ENCODE measurements at places on chromosomes 13 and 19.

- DNase-seq: no peak
These were observed 73.6 kb downstream of the KDM4B start for GRCh38 chr19:5042556-5042955.

- DNase-seq: peak; percentile 64
These were observed 2.0 kb upstream of the ZIC2 start for GRCh38 chr13:99979453-99980200.

DNA sequence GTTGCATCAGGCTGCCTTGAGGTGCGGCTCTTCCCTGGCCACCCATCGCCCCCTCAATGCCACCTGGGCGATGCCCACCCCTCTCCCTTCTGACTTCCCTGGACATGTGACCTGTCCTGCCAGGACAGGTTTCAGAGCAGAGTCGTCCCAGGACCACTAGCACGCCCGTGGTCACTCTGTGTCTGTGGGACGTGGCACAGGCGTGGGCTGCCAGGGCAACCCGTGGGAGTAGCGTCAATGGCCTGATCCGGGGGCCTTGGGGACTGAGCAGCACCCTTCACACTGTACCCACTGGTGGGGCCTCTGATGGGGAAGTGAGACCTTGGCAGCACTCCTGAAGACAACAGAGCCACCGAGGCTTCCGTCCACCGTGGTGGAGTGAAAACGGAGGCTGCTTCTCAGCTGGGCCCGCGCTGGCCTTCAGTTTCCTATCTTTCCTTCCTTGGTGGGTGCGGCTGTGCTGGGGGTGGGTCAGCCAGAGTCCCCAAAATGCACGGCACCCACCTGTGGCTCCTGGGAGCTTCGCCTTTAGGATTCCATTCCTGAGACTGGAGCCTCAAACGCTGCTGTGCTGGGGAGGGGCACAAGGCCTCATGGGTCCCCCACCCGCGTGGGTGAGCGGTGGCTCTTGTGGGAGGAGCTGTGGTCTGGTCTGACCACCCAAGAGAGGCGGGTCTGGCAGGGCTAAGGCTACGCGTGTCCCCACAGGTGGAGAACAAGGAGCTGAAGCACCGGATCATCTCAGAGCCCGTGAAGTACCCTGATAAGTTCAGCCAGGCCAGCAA is 26.7 kb upstream of the TMEM255B start:
- no peak for DNase-seq

DNA sequence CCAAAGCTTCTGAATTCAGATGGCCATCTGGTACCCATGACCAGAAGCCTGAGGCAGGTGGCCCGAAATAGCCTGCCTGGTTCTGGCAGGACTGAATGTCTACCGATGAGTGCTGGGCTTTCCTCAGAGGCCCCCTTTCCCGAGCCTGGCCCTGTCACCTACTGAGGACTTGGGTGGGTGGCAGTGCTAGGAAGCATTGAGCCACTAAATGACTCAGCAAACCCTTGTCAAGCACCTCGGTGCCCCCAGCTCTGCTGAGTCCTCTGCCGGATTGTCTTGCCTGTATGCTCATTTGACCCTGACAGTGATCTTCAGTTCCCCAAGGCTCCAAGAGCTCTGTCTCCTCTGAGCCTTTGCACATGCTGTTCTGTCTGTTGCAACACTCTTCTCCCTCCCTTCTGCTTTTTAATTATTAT is 17.9 kb downstream of the PPP1R37 start:
- DNase-seq: no peak

GRCh38 chr19:49408816-49409440 is 14.3 kb downstream of the PTH2 start:
- no peak for DNase-seq

DNA sequence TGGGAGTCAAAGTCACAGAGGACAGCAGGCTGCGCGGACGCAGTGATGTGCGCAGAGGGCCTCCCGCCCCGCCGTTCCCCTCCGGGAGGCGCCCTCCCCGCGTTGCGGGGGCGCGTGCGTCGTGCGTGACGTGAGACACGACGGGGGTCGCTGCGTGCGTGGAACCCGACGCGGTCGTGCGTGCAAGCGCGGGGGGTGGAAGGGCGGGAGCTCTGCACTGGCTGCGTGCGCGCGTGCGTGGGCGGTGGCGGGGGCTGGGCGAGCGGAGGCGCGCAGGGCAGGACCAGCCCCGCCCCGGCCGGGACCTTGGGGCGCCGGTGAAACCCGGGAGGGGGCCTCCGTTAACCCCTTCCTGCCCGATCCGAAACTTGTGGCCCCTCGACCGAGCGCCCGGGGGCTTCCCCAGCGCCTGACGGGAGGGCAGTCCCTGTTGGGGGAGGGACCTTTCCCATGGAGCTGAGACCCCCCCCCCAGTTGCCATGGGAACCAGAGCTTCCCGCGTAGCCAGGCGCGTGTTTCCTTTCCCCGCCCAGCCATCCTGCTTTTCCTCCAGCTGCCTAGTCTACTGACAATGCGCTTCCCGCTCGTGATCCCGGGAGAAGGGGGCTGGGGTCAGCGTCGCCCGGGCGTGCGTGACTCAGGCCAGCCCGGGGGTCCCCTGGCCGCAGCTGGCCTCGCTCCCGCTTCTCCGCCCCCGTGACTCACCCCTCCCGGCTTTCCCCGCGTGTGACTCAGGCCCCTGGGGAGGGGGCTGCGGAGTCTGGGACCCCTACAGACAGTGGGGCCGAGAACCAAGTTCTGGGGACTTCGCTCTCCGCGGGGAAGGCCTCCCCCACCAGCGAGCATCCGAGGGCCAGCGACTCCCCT is 7.3 kb upstream of the HOOK2 start:
- peak; percentile 97 for DNase-seq

GRCh38 chr19:34269081-34269480 is 14.7 kb downstream of the GARRE1 start:
- peak; percentile 68 for DNase-seq

GRCh38 chr19:13487985-13488384 is 18.3 kb downstream of the CACNA1A start:
- no peak for DNase-seq

GRCh38 chr13:70960841-70961443 is 852.7 kb upstream of the KLHL1 start:
- no peak for DNase-seq

All from activated effector memory CD4-positive, alpha-beta T cell treated with anti-CD3 and anti-CD28 coated beads, Interleukin-2, amount 50 U/mL, for 16 hours (primary cell).